ENCODE measurements at places on chromosomes 7 and 10.

- DNase-seq, result no peak
Measured at GRCh38 chr7:147824671-147825070, 765.9 kb upstream of the C7orf33 start.

- no peak for DNase-seq
Measured at GRCh38 chr7:152142976-152143595, 117.6 kb downstream of the GALNT11 start.

DNA sequence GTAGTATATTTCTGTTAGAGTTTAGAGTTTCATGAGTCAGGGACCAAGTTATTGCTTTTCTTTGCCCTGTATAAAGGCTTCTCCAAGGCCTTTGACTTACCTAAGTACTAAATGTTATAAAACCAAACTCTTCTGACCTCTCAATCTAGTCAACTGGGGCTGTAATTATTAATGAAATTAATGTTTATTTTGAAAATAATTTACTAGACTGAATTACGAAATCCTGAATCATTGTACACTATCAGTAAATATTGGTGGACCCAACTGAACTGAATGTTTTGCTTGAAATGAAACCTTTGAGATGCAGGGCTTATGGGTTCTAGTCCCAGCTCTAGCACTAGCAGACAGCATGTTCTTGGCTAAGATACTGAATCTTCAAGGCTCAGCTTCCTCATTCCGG is 1.7 kb upstream of the CYP2C9 start:
- no peak for DNase-seq

GRCh38 chr7:20282959-20283358 is 47.7 kb upstream of the ITGB8 start:
- no peak for DNase-seq

DNA sequence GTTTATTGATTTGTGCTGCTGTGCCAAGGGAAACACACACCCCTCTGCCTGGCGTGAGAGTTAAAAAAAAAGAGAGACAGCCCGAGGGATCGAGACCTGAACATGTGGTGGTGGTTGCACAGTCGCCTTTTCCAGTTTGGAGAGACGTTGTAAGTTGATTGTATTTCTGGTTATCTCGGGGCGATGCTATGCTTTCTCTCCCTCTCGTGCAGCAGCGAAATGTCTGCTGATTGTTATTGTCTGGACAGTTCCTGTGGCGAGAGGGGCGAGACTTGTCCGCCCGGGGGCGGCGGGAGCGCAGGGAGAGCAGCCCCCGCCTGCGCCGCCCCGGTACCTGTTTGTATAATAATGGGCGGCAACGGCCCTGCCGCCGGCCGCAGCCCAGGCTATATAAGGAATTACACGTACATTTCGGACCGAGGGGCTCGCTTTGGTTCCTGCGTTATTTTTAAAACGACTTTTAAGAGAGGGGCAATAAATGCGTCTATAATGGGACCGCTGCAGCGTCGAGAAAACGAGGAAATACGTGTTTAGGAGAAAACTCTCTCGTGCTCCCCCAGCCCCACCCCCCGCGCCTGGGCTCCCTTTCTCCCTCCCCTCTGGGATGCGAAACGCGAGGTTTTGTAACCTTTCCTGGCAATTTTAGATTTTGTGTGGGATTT is 1.7 kb downstream of the ZEB1 start:
- peak; percentile 64 for DNase-seq

DNA sequence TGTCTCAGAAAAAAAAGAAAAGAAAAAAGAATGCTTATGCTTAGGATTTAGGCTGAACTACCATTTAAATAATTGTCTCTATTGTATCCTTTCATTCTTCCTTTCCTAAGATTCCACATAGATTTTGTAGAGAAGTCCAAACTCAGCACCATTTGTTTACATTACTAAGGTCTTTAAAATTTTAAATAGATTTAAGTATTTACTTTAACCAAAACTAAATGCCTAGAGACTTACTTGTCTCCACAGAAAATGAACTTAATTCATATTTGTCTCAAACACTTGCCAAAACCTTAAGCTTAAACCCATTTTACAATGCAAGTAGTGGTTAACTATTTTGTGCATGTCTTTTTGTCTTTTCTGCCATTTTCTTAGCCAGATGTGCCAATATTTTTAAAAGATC is 54.1 kb upstream of the ABI1 start:
- no peak for DNase-seq

DNA sequence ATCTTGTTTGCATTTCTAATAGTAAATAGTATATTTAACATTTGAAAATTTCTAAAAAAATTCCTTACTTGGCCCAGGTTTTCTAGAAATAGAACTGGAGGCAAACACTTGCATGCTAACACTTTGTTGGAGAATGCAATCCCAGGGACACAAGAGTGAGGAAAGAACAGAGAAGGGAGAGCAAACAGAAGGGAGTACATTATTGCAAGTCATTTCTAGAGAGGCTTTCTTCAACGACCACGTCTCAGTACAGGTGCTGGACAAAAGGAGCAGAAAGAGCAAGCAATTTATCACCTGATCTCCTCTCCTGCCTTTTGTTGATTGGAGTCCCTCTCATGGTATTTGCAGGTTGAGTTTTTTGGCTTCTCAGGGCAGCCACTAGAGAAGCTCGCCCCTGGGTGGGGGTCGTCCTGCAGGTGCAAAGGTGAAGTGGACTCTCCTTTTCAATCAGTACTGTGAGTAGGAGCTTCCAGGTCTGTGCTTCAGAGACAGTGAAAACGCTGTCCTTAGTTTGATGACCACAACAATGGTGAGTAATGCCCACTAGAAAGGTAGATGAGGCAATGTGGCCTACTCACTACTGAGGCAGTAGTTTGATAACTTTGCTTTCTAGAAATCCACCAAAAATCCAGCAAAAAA is 5.2 kb downstream of the CPED1 start:
- no peak for DNase-seq

DNA sequence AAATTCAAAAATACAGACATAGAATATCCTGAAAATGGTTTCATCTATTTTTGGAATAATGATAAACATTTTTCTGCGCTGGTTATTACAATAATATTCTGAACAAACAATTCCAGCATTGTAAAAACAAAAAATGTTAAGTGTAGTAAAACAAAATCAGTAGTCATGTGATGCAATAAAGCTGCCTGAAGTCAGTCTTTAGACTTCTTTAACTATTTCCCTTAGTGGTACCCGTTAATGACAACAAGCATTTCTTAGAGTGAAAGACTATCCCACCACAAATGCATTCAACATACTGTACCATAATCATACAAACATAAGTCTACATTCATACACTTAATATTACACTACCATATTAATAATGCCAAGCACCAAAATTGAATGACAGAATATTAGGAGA is 1.6 kb downstream of the SKAP2 start:
- DNase-seq, result peak; percentile 34

GRCh38 chr7:47416492-47417480 is 165.1 kb downstream of the TNS3 start:
- DNase-seq, result no peak

DNA sequence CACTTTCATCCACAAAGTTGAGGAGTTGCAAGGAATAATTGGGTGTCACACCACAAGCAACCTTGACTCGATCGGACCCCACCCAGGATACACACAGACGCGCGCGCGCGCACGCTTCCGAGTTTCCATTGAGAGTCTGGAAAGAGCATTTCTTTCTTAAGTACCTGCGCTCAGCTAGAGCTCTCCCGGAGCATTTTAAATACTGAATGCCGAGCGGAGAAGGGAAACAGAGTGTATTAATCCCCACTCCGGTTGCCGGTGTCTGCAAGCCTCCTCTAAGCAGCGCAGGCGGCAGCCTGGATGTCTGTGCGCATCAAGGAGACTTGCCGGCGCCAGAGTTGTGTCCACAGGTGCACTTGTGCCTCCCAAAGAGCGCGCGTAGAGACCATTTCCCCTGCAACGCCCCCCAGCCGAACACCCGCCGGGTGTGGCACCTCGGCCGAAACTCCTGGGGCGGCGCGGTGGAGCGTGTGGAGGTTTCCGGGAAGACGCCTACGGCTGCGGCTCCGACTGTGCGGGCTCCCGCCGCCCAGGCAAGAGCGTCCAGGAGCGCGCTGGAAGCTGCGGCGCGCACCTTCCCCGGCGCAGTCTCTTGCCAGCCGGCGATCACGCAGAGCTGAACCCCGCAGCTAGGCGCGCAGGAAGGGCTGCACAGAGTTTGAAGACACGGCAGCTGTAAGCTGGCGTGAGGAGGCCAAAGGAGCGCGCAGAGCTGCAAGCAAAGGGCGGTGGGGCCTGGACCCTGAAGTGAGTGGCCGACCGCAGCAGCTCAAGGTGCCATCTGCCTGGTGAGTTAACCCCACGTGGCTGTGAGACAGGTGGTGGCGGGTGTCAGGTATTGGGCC is 1.1 kb upstream of the FEZF1 start:
- DNase-seq, result no peak

- DNase-seq, result no peak
Measured at GRCh38 chr7:138116892-138117291, 40.6 kb downstream of the AKR1D1 start.

DNA sequence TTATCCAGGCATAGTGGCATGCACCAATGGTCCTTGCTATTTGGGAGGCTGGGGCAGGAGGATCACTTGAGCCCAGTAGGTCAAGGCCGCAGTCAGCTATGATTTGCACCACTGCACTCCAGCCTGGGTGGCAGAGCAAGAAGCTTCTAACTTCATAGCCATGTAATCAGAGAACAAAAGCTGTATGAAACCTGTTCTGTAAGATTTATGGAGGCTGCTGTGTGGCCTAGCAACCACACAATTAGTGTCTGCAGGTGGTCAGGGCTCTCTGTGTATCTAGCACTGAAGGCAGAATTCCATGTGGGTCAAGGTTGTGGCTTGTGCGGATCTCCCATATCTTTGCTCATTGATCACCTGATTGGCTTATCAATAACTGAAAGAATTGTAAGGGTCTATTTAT is 221.5 kb upstream of the FOXK1 start:
- no peak for DNase-seq

GRCh38 chr10:123227706-123228105 is 73.5 kb downstream of the BUB3 start:
- DNase-seq, result no peak

- no peak for DNase-seq
Measured at GRCh38 chr7:69104023-69104422, 494.3 kb upstream of the AUTS2 start.

GRCh38 chr7:27697861-27698430 is 35.3 kb upstream of the HIBADH start:
- peak; percentile 78 for DNase-seq

DNA sequence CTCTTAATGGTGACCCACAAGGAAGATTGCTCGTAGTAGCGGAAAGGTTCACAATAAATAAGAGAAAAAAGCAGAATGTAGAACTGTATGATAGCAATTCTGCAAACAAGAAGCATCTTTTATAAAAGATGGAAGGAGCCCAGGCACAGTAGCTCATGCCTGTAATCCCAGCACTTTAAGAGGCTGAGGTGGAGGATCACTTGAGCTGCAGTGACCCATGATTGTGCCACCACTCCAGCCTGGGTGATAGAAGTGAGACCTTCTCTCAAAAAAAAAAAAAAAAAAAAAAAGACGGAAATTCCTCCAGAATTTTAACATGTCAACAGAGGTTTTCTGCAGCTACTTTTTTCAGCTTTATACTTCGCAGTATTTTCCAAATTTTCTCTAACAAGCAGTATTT is 13.2 kb downstream of the GATAD1 start:
- DNase-seq, result no peak

DNA sequence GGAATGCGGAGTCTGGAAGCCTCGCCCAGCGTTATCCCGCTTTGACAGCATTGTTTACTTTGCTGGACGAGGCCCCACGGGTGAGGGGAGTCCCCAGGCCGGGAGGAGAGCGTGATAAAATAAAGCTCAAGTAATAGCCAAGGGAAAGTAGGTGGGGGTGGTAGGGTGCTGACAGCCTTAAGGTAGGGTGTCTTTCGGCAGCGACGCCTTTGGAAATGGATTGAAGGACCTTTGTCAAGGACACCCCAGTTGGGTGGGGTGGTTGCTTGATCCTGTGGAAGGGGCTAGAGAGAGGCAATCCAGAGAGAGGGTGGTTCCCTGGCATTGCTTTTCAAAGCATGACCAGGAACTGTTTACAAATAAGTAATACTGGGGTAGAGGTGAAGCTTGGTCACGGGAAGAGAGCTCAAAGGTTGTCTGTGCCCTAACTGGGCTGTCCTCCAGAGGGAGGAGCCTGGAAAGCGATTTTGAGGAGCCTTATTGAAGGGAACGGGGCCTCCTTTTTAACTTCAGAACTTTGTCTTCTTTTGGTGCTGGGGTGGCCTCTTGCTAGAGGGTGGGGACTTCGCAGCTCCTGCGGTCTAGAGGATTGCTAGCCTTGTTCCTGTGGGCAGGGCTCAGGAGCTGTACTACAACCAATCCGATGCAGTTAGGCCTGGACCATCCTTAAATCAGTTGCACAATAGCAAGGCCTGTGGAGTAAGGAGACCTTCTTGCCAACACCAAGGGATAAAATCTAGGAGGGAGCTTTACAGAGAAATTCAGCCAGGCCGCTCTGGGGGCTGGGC is 1.3 kb downstream of the EIF4EBP2 start:
- peak; percentile 16 for DNase-seq

DNA sequence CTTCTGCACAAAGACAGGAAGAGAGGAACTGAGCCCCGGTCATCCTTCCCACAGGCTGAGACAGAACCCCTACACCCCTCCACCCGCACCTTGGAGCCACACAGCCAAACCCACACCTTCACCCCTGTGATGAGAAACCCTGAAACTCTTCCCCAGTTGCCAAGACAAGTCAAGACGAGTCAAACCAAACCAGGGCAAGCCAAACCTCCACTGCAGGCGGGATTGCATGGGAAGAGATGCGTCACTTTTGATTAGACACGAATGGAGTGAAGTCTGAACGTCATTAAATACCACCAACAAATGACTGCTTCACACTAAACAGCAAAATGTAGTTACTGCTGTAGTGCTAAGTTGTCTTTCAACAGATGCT is 73.8 kb downstream of the PRPF18 start:
- DNase-seq, result no peak

- no peak for DNase-seq
Measured at GRCh38 chr7:75758491-75758890, 13.5 kb downstream of the CCL26 start.

- DNase-seq, result no peak
Measured at GRCh38 chr10:97047083-97047736, 138.5 kb downstream of the SLIT1 start.

DNA sequence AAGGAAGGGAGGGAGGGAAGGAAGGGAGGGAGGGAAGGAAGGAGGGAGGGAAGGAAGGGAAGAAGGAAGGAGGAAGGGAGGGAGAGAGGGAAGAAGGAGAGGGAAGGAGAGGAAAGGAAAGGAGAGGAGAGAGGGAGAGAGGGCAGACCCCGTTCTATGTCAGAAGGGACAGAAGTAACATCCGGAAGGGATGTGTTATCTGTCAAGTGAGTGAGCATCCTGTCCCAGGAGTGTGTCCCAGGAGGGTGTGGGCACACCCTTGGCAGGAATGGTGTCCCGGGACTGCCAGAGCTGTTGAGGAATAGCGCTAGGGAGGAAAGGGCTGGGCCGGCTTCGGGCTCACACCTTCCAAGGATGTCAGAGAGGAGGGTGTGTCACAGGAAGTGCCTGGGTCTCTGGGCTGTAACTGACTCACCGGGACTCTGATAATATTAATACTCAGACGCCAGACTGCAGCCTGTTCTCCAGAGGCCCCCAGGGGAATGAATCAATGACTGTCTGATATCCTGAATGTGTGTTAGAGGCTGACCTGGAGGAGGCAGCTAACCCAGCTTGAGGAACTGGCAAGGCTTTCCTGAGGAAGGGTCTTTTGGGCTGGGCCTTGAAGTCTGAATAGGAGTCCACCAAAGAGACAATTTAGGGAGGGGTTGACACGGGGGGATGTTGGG is 125.6 kb upstream of the TNRC18 start:
- DNase-seq, result no peak

- no peak for DNase-seq
Measured at GRCh38 chr7:82598958-82599357, 155.4 kb upstream of the CACNA2D1 start.
